ENCODE measurements at places on chromosomes 11 and 22.

DNA sequence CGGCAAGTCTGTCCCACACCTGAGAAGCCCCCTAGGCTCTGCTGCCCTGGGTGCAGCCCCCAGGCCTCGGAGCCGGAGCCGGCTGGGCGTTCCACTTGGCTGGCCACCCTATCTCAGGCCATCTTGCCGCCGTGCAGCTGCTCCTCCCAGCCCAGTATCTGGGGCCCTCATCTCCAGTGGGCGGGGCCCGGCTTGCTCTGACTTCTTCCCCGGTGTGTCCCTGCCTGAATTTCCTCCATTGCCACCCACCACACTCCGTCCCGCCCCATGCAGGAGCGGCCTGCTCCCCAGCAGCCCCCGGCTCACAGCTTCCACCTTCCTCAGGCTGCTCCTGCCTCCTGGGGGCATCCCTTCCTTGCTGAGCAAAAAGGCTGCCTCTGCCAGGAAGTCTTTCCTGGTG lies 46.6 kb downstream of the WNT7B start:
- DNase-seq = no peak

DNA sequence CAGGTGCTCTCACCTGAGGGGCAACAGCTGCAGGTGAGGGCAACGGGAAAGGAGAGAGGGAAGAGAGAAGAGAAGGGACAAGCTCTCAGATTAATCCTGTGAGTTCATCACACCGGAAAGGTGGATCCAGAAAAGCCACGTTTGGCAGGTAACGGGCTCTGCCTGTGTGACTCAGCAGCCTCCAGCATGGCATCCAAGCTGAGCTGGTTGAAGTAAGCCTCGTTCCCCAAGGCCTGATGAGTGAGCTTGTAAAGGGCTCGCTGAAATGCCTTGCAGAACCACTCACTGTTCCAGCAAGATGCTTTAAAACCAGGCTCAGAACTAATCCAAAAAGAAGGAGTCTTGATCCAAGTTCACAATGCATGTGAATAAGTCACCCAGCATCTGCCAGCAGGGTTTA lies 206.9 kb upstream of the TMEM45B start:
- DNase-seq = no peak

DNA sequence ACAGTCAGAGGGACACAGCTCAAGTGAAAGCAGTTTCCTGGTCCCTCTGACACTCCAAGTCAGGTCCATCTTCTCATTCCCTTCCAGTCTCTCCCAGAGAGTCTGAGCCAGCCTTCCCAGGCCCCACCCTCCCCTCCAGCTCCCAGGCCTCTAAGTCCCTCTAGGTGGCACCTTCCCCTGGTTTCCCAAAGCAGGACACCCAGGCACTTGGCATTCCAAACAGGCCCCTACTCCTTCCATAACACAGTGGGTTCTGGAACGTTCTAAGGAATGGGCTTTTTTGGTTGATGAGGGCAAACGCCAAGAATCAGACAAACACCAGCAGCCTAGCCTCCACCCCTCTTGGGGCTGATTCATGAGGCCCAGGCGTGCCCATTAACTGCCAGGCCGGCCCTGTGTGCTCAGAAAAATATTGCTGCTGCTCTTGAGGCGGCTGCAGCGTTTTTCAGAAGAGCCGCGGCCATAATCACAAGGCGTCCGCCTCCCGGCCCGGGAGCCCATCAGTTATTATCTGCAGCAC lies 418.7 kb downstream of the SOX6 start:
- DNase-seq = no peak

DNA sequence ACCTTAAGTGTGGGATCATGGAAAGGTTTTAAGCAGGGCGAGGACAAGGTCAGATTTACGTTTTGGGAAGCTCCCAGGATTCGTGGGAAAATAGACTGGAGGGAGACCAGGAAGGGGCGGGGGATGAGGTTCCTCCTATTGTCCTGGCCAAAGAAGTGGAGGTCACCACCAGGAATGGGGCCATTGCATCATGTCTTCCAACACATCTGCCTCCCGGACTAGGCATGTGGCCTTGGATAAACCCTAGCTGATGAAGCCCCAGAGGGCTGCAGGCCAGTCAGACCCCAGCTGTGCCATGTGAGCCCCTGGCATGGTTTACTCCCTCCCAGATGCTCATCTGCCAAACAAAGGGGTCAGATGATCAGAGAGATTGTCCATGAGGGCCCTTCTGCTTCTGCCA lies 11.5 kb upstream of the YWHAH start:
- DNase-seq = no peak

GRCh38 chr11:46438211-46438610 lies 46.6 kb upstream of the CHRM4 start:
- peak; percentile 20 for DNase-seq

DNA sequence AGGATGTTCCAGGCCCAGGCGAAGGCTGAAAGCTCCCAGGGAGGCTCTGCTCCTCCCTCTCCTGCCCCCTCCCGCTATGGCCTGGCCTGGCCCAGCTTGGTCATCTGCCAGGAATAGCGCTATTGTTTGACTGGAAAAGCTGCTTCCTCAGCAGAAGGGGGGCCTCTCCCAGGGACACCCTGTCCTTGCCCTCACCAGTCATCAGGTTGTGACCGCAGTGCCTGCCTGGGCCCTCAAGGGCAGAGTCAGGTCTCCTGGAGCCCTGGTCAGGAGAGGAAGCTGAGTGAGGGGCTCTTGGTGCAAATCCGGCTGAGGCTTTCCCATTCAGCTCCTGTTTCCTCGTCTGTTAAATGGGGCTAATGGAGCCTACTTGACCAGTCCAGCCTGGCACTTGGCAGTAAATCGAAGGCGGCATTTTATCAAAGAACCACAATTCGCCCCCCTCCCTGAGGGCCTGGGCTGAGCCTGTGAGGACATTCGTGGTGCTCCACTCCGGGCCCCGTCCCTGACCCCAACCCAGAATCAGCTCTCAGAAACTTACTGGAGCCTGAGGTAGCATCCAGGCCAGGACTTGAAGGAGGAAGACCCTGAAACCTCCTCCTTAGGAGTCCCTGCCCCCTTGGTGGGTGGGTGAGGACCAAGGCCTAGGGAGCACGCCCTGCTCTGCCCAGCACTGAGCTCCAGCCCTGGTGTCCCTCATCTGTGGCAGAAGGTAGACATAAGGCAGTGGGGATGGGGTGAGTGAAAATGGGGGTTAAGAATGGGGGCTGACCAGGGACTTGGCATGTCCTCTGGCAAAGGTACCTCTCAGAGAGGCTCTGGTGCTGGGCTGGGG lies 2.0 kb upstream of the CASTOR1 start:
- DNase-seq = peak; percentile 38

GRCh38 chr11:17611049-17611448 lies 64.0 kb downstream of the OTOG start:
- no peak for DNase-seq

- no peak for DNase-seq
Measured at GRCh38 chr11:46504817-46505613, 88.8 kb downstream of the AMBRA1 start.

DNA sequence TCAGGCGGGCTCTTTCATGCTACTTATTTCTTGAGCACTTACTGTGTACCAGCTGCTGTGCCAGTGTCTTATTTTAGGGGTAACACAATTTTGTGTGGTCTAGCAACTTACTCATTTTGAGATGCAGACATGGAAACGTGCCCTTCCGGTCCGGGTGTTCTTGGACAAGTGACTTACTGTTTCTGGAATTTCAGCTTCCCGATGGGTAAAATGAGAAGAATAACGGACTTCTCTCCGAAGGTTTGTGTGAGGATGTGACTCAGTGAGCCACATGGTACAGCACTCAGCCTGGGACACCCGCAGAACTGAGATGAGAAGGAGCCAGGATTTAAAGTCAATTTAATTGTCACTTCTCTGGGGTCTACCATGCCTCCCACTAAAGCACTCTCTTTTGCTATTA lies 114.5 kb upstream of the SYT13 start:
- DNase-seq = no peak

GRCh38 chr22:19360300-19360792 lies 68.8 kb upstream of the CLTCL1 start:
- no peak for DNase-seq

GRCh38 chr11:7062534-7062933 lies 26.3 kb upstream of the RBMXL2 start:
- DNase-seq = no peak

DNA sequence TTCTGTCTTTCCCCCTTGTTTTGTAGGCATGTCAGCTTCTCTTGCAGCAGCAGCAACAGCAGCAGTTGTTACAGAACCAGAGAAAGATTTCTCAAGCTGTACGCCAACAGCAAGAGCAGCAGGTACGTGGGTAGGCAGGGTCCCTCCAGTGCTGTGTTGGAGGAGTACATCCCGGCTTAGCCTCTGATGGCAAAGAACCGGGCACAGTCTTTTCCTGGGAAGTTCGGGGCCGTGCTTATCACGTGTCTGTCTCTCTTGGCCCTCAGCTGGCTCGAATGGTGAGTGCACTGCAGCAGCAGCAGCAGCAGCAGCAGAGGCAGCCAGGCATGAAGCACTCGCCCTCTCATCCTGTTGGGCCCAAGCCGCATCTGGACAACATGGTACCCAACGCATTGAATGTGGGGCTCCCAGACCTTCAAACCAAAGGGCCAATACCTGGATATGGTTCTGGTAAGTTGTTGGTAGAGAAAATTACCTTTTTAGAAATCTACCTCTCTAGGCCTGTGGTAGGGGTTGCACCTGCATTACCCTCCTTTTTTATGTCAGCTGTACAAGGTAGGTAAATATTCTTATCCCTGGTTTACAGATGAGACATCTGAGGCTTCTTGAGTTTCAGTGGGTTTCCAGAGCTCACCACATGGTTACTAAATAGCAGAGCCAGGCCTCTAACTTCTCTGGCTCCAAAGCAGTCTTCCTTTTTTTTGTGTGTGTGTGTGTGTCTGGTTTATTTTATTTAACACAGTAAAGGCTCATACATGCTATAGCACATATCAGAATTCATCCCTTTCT lies 45.2 kb upstream of the ADSL start:
- DNase-seq = no peak

GRCh38 chr11:106466521-106467080 lies 389.1 kb downstream of the AASDHPPT start:
- no peak for DNase-seq

DNA sequence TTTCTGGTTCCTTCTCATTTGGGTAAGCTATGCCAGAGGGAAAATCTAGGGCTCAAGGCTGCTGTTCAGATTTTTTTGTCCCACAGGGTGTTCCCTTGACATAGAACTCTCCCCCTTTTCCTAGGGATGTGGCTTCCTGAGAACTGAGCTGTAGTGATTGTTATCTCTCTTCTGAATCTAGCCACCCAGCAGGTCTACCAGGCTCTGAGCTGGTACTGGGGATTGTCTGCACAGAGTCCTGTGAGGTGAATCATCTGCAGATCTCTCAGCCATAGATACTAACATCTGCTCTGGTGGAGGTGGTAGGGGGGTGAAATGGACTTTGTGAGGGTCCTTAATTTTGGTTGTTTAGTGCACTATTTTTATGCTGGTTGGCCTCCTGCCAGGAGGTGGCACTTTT lies 167.3 kb upstream of the PGR start:
- DNase-seq = no peak

- DNase-seq = no peak
Measured at GRCh38 chr11:3228445-3228829, 3.8 kb downstream of the MRGPRE start.

Data from NCI-H1092 (cell line).